ENCODE measurements at places on chromosomes 2 and 18. TPM values are rescaled to one million over a fixed set of nuclear protein-coding genes. Genes with fewer than 3 reads are reported as not detected.

The GTF2A1L gene
- polyA plus RNA-seq = not detected

The SERPINB5 gene
- 0.08 TPM for polyA plus RNA-seq

The STK39 gene
- 14.1 TPM for polyA plus RNA-seq

The SCN1A gene
- polyA plus RNA-seq = not detected

The EPG5 gene
- polyA plus RNA-seq = 3.7 TPM

The SCTR gene
- polyA plus RNA-seq = not detected

The DSEL gene
- 0.17 TPM for polyA plus RNA-seq

The IL1RL1 gene
- polyA plus RNA-seq = 0.03 TPM

The LINC00305 gene
- not detected for polyA plus RNA-seq

The DPYSL5 gene
- polyA plus RNA-seq = 6.8 TPM

The KCMF1 gene
- polyA plus RNA-seq = 76.5 TPM

The HOXD4 gene
- 0.87 TPM for polyA plus RNA-seq

The POTEI gene
- polyA plus RNA-seq = not detected

The RPRM gene
- polyA plus RNA-seq = not detected

The CFAP221 gene
- polyA plus RNA-seq = 0.30 TPM

The TCF7L1 gene
- polyA plus RNA-seq = 4.1 TPM

The ACVR1C gene
- polyA plus RNA-seq = not detected

The CHRND gene
- polyA plus RNA-seq = not detected
